ENCODE measurements at places on chromosomes 5 and 9.

GRCh38 chr9:133738640-133739225, 581 bp upstream of the SARDH start:
- H3K27ac ChIP-seq: no peak overlapping the region
- peak; percentile 54 for DNase-seq
- no peaks in the 10 kb centered on the region for H3K36me3 ChIP-seq
- peaks cover 15% of the 10 kb centered on the region for H3K4me1 ChIP-seq

DNA sequence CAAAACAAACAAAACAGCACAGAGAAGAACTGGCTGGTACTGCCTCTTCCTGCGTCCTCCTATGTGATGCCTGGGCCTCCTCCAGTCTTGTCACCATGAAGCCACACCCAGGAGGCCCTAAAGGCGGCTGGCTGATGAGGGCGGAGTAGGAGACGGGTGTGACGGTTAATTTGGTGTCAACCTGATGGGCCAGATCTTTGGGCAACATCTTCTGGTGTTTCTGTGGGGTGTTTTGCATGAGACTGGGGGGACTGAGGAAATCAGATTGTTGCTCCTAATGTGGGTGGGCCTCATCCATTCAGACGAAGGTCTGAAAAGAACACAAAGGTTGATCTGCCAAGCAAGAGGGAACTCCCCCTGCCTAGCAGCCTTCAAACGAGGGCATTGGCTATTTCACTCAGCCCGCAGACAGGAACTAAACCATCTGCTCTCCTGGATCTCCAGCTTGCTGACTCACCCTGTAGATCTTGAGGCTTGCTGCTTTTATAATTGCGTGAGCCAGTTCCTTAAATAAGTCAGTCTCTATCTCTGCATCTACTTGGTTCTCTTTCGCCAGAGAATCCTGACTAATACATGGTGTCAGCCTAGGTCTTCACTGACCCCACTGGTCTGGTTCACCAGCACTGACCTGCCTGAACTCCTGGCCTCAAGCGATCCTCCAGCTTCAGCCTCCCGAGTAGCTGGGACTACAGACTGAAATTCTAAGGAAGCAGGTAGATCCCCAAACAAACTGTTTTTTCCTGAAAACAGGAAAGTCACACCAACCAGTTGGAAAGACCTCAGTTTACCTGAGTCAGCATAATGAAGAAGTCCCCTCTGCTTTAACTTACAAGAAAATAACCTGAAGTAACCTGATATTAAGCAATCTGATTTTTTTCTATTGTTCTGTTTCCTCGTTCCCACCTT, 12.8 kb upstream of the ZFP62 start:
- no peak for DNase-seq
- no peak overlapping the region for H3K4me3 ChIP-seq
- peak overlapping the region; percentile 44 for H3K27ac ChIP-seq
- no peaks in the 10 kb centered on the region for H3K36me3 ChIP-seq
- no peaks in the 10 kb centered on the region for H3K27me3 ChIP-seq

- H3K36me3 ChIP-seq: no peaks in the 10 kb centered on the region
- no peak overlapping the region for H3K4me3 ChIP-seq
- H3K27ac ChIP-seq: no peak overlapping the region
- no peaks in the 10 kb centered on the region for H3K4me1 ChIP-seq
- peak; percentile 67 for DNase-seq
Observed at GRCh38 chr9:71638627-71639026, 129.7 kb downstream of the CEMIP2 start.

DNA sequence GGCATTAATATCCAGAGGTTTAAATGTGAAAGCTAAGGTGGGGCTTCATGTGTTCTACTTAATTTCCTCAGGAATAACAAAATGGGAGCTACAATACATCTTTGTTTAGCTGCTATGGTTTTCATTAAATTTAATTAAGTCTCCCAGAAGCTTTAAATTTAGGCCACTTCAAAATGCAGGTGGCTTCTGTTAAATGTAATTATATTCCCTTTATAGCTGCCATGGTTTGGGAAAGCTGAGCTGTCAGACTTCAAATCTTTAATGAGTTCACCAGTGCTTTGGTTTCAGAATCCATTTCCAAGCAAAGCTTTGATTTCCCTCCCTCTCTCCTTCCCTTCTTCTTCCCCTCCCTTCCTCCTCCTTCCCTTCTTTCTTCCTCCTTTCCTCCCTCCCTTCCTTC, 58.4 kb upstream of the FAM170A start:
- no peak overlapping the region for H3K27ac ChIP-seq
- no peak overlapping the region for H3K4me3 ChIP-seq
- no peak for DNase-seq
- no peaks in the 10 kb centered on the region for H3K27me3 ChIP-seq
- no peaks in the 10 kb centered on the region for H3K36me3 ChIP-seq

DNA sequence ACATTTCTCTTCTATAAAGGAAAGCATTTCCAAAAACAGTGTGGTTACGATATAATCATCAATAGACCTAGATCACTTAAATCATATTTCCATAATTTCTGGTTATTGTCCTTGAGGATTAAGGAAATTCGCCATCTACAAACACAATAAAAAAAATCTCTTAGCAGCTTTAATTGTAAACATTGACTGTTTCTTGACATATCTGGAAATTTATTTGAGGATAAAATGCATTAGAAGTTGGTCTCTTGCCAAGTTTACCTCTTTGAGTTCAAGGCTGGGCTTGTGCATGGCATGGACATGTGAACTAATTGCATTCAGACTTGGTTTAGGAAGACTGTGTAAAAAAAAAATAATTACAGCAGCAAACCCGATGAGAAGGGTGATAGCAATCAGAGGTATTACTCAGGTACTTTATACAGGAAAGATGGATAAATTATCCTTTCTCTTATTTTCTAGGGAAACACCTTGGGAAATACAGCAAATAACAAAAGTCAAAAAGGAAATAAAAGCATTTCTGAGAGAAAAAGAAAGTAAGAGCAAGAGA, 237.9 kb downstream of the SLF1 start:
- H3K4me3 ChIP-seq: no peak overlapping the region
- H3K4me1 ChIP-seq: no peaks in the 10 kb centered on the region
- DNase-seq: no peak
- H3K27ac ChIP-seq: no peak overlapping the region
- no peaks in the 10 kb centered on the region for H3K27me3 ChIP-seq

Data from sigmoid colon (tissue), 7 donors.